B cell (primary cell): ENCODE measurements at places on chromosomes 5 and 9. TPM values are rescaled to one million over a fixed set of nuclear protein-coding genes. Genes with fewer than 3 reads are reported as not detected.

Gene LPAR1
- polyA plus RNA-seq, result 0.06 TPM in 1 of 2 replicates, not detected in the other

Gene BARHL1
- polyA plus RNA-seq, result not detected in 2 replicates

Gene BSPRY
- polyA plus RNA-seq, result 0.42 and 0.78 TPM in 2 replicates

Gene OMD
- not detected in 2 replicates for polyA plus RNA-seq

Gene LHX3
- polyA plus RNA-seq, result 0.07 TPM in 2 replicates

GRCh38 chr9:15248621-15249020 lies 58.4 kb downstream of the TTC39B start:
- DNase-seq, result no peak

- DNase-seq, result peak; percentile 59
These were observed 129.1 kb downstream of the KCNIP1 start for GRCh38 chr5:170632985-170633234.

DNA sequence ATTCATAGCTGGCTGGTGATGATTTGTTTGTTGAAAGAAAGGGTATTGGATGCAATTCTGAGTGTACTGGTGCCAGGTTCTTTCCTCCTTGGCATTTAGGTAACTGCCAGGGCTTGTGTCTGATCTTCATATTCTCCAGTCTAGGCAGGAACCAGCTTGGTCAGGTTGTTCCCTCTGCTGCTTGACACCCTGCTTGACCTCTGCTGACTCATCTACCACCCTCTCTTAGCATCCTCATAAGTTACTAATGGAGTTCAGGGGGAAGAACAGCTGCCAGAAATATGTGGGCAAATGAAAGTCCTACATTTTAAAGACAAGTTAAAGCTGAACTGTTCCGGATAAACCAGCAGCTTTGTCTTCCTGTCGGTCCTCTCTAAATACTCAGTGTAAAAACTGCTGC lies 116.1 kb upstream of the TNC start:
- DNase-seq, result no peak

- no peak for DNase-seq
These were observed 668.7 kb downstream of the NR2F1-AS1 start for GRCh38 chr5:92912283-92912682.

- DNase-seq, result no peak
These were observed 661.4 kb upstream of the KLF4 start for GRCh38 chr9:108150736-108151586.
